ENCODE measurements at places on chromosomes 7 and 10.
A peak's percentile ranks its signal among the peaks of the same experiment; 100 is the strongest.

GRCh38 chr7:69419934-69420333 is 178.3 kb upstream of the AUTS2 start:
- no peak for DNase-seq

DNA sequence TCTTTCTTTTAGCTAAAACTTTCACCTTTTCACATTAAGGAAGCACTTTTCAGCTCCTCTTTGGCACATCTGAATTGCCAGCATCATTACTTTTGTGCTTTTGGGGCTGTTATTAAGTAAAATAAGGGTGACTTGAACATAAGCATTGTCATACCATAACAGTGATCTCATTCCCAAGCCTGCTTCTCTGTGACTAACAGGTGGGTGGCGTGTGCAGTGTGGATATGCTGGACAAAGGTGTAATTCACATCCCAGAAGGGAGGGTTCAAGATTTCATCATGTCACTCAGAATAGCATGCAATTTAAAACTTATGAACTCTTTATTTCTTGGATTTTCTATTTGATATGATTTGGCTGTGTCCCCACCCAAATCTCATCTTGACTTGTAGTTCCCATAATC is 517.4 kb upstream of the MKI67 start:
- DNase-seq = no peak

DNA sequence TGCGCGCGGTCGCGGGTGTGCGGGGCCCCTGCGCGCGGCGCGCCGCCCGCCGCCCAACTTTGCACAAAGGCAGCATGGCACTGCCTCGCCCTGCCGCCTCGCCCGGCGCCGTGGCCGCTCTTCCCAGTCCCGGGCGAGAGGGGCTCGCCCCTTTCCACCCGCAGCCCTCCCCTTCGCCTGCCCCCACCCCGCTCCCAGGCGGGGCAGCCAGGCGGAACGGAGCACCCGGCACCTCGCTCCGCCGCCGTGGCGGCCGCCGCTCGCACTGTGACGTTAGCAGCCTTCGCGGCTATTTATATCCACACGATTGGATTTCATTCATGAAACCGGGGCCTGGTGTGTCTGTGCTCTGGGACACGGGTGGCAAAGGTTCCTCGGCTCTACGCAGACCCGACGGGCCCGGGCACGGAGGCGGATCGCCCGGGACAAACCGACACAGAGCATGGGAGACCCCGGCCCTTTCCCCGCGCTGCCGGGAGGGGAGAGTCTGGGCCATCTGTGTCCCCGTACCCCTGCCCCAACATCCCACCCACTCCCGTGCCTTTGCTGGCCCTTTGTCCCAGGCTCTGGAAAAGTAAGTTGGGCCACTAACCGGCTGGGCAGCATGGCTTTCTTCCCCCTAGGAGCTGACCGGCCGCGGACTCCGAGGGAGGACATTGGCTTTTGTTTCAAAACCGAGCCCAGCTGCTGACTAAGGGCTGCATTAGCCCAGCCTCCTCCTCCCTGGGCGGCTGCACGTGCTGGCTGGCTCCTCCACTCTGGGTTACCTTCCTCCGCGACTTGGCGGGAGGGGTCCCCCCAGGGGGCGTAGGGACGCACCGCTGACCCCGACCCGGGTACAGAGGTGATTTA is at the start of gene RHOBTB1:
Gene RHOBTB1, minus strand, starts transcription at position 128 of the 852 bp plus-strand sequence. CDS start 32,643 bp downstream, outside the sequence.
- peak; percentile 95 for DNase-seq

DNA sequence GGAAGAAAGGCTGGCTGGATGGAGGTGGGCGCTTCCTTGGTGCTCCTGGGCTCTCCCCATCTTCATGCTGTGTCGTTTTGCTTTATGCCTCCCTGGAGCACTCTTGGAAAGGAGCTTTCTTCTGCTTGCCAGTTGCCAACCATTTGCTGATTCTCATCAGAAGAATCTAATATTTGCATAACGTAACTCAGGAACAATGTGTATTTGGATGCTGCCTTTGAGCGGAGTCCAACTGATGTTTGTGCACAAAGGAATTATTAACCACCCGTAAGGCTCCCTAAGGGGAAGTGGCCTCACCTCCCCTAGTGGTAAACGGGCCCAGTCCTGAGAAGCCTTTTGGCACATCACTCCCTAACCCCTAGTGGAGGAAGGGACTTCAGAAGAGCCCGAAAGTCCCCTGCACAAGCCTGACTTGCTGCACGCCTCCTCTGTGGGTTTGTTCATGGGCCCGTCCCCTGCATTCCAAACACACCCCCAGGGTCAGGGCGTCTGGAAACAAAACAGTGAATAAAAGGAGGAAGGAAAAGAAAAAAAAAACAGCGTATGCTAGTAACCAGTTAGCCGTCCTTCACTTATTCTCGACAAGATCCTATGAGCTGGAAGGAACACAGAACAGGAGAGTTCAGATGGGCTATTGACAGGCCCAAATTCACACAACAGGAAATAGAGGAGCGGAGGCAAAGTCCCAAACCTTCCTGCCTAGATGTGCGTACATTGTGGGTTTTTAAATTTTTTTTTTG is 602.2 kb downstream of the LRMDA start:
- peak; percentile 52 for DNase-seq

DNA sequence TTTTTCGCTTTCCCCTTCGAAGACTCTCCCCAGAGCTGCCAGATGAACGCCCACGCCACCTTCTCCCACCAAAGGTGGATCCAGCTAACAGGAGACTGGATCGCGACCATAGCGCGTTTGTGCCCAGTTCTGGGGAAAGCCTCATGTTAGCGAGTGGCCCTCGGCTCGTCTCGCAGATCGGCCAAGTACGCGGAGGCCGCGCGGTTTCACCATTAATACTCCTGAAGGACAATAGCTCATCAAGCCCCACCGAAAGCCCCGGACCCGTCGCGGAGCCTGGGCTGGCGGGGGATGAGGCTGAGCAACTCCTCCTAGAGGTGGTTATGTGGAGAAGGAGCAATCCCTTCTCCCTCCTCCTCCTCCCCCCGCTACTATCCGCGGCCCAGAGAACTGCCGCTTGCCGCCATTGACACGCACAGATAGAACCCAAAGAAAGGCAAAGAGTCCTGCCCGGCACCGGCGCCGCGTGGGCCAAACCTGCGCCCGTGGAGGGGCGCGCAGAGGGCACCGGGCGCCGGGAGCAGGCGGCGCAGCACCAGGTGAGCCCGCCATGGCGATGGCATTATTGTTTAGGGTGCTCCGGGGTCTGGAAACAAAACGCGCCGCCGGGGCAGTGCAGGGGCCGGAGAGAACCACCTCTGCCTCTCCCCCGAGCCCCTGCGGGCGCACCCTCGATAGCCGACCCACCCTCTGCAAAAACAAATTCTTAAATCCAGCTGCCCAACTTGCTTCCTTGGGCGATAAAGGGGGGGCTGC is at the start of gene MACROH2A2:
Gene MACROH2A2, plus strand, starts transcription at position 385 of the 756 bp plus-strand sequence. CDS start 22,813 bp downstream, outside the sequence.
- DNase-seq = peak; percentile 95

DNA sequence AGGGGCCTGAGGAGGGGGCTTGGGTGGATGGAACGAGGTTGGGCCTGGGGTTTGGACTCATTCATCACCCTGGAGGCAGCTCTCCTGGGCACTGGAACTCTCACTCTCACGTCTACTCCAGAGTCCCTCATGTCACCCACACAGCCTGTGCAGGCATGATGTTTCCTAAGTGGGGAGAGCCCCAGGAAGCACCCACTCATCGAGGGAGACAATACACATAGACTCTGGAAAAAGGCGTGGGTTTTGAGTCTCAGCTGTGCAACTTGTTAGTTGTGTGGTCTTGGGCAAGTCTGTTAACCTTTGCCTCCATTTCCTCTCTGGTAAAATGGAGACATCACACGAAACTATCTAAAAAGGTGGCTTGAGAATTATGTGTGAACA is 25.9 kb upstream of the RBM20 start:
- DNase-seq = no peak

GRCh38 chr10:104735036-104735756 is 94.1 kb downstream of the SORCS3 start:
- DNase-seq = peak; percentile 63

GRCh38 chr10:32943854-32944661 is 14.0 kb downstream of the ITGB1 start:
- no peak for DNase-seq

DNA sequence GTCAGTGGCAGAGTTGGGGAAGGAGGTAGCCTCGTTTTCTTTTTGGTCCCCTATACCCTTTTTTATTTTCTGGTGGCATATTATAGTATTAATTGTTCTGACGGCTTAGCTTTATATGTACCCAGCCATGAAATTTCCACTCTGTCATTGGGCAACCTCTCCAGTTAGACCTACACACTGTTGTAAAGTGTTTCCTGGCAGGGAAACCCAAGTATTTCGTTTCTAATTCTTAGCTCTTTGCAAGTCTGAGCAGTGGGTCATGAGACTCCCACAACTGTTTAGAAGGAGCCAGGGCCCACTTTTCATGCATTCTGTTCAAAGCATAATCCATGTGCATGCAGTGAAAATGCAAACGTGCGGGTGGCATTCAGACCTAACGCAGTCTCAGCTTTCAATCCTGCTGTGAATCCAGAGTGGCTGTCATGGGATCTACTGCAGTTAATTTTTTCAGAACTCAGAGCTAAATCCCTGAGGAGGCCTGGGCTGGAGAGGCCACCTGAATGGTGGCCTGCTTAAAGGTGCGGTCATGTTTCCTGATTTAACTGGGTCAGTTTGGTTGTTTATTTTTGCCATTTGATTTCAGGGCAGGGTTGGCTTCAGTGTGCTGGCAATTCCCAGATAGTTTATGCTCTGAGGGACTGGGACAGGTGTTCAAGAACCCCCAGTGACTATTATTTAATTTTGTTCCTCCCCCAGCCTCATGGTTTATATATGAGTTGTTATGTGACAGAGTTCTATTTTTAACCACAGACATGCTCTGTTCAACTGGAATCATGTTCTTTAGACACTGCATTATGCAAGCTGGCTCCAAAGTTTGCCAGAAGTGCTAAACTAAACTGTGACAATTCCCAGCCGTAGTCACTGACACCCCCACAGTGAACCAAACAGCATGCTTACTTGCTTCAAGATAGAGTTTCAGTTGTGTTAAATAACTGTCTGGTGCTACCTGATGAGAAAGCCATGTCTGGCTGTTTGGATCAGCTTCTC is 27.4 kb upstream of the SYPL1 start:
- peak; percentile 57 for DNase-seq

DNA sequence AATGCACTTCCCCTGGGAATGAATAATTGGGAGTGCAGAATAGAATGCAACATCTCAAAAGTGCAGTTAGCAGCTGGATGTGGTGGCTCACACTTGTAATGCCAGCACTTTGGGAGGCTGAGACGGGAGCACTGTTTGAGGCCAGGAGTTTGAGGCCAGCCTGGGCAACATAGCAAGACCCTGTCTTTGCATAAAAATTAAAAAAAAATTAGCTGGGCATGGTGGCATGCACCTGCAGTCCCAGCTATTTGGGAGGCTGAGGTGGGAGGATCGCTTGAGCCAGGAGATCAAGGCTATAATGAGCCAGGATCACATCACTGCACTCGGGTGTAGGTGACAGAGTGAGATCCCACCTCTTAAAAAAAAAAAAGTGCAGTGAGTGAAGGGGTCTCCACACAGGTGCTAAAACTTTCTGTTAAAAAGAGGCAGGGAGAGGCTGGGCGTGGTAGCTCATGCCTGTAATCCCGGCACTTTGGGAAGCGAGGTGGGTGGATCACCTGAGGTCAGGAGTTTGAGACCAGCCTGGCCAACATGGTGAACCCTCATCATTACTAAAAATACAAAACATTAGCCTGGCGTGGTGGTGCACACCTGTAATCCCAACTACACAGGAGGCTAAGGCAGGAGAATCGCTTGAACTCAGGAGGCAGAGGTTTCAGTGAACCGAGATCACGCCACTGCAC is 13.5 kb upstream of the ZMIZ1 start:
- DNase-seq = no peak

DNA sequence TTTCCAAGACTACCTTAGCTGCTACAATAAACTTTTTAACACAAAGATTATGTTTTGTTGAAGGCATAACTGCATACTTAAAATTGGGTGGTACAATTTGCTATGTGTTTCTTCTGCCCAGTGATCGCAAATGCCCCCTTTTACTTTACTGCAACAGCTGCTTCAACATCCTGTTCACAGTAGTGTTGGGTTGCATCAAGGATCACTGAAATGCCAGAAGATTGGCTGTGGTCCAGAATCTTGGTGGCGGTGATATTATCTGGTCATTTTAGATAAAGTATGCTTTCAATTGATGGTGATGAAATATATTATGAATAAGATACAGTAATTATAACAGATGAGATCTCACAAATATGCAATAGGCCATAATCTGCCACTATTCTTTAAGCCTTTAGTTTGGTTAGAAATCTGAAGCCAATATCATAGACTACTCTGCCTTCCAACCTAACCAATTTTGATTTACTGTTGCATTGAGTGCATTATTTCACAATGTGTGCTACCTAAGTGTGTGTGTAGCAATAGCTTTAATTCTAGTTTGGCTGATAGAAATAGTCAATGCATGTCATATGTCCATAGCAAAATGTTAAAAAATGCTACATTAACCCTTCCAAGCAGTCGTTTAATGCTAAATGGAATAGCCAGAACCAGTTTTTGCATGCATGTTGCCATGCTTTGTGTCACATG is 29.8 kb upstream of the ING3 start:
- DNase-seq = no peak

- DNase-seq = no peak
Observed at GRCh38 chr10:59687657-59688056, 22.0 kb downstream of the SLC16A9 start.

DNA sequence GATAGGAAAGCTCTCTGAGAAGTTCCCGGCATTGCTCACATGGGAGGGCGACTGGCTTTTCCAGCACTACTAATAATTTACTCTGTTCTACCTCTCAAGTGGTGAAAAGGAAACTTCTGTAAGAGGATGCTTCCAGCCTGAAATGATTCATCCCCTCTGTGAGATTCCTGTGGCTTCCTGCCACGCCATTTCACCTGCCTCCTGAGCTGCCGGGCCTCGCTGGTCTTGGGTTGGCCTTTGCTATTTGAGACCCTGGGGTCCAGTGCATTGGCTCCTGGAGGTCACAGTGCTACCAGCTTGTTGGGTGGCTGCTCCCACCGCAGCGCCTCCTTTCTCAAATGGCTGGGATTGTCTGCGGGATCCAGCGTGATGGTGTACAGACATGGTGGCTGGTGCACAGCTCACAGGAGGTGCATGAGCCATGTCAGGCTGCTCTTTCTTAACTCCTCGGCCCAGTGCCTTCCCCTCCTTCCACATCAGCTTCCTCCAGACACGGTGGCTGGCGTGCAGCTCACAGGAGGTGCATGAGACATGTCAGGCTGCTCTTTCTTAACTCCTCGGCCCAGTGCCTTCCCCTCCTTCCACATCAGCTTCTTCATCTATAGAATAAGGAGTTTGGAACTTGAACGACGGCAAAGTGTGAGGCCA is 42.9 kb upstream of the PCBD1 start:
- DNase-seq = no peak

Data from eye (tissue), 1 donor.